Esophagus squamous epithelium (tissue), 5 donors: ENCODE measurements at places on chromosomes 1 and 21.

- DNase-seq, result no peak
These were observed 17.9 kb downstream of the IFNAR2 start for GRCh38 chr21:33247599-33247998.

GRCh38 chr1:220838578-220838977 lies 40.7 kb upstream of the HLX start:
- DNase-seq, result no peak

DNA sequence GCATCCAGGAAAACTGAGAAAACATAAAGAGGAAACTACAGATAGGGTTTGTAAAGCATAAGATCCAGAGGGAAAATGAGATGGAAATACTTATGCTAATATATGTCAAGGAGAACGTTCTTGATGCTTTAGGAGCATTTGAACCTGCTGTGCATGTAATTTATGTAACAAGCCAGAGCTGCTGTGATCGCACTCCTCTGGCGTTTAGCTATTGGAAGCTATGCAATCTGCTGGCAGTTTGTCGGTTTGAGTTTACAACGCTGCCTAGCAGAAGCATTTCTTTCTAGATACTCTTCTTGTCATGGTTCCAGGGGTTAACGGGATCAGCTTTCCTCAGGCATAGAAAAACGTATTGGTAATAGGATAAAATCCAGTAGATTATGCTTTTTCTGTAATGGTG lies 182.7 kb downstream of the KCNH1 start:
- no peak for DNase-seq

GRCh38 chr1:16371725-16372124 lies 4.7 kb downstream of the SZRD1 start:
- no peak for DNase-seq

- DNase-seq, result no peak
These were observed 12.3 kb downstream of the OR2T11 start for GRCh38 chr1:248622570-248623001.

GRCh38 chr1:916173-917075 lies 7.3 kb upstream of the SAMD11 start:
- no peak for DNase-seq

GRCh38 chr21:35338881-35339632 lies 290.0 kb upstream of the RUNX1 start:
- no peak for DNase-seq

DNA sequence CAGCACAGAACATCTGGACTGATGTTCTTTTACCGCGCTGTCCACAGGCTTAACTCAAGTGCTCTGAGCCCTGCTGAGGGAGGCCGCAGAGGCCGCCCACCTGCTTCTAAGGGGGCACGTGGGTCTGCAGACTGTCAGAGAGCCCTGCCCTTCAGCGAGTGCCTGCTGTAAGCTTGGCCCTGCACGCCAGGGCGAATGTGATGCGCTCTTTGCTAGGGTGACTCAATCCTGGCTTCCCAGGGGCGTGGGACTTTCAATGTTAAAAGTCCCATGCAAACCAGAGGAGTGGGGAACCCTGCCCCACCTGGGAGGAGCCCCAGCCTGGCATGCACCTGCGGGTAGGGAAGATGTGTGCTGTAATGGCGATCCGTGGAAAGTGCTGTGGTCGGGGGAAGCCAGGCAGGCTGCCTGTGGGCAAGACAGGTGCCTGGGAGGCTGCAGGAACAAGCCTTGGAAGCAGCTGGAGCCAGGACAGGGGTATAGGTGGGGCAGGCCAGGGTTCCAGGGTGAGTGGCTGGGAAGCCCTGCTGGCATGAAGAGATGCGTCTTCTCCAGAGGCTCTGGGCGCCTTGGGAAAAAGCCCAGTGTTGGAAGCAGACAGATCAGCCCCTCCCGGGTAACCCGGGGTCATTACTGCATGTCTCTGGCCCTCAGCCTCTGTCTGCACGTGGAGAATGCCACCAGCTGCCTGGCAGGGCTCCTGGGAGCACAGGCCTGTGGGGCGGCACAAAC lies 594 bp upstream of the PANK4 start:
- DNase-seq, result no peak

GRCh38 chr1:78441921-78442320 lies 48.9 kb upstream of the PTGFR start:
- no peak for DNase-seq

GRCh38 chr1:25126562-25126961 lies 105.7 kb downstream of the SYF2 start:
- no peak for DNase-seq

DNA sequence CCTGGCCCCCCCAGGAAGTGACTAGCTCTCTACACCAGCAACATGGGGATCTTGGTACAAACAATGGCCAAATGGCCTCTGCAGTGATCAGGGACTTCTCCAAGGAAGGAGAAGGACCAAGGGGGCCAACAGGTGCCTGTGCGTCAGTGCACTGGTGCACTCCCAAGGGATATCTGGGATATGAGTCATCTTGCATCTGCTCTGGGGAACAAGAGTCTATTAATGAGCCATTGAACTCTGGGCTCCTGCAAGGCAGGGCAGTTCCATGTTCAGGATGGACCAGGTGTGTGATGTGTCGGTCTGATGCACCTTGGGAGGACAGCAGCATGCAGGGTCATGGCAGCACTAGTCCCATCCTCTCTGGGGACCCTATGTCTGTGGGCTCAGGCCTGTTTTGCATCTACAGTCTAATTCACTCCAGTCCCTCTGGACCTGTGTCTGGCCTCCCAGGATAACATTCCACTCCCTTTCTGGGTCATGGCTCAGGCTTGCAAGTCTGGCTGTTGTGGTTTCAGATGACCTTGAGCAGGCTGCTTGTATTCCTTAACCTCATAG lies 125.3 kb downstream of the TRABD2B start:
- DNase-seq, result no peak

DNA sequence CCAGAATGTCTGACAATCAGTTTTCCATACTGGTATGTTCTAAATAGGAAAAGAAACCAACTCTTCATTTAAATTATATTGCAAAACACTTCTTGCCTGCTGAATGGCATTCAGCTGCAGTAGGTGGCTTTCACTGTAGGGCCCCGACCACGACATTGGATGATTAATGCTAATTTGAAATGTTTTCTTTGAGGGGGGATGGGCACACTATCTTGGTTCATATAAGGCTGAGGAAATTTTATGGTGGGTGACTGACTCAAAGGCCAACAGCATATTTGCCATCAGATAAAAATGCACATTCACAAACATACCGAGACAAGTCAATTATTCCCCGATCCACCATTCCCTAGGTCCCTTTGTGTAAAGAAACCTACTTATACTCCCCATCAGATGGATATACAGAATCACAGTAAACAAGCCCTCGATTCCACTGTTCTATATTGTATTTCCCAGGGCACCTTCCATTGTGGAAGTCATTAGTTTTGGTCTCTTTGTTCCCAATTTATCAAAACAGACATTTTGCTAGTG lies 464.2 kb upstream of the DAB1 start:
- DNase-seq, result no peak

- no peak for DNase-seq
These were observed 67.0 kb downstream of the TGFB2 start for GRCh38 chr1:218412171-218412570.

DNA sequence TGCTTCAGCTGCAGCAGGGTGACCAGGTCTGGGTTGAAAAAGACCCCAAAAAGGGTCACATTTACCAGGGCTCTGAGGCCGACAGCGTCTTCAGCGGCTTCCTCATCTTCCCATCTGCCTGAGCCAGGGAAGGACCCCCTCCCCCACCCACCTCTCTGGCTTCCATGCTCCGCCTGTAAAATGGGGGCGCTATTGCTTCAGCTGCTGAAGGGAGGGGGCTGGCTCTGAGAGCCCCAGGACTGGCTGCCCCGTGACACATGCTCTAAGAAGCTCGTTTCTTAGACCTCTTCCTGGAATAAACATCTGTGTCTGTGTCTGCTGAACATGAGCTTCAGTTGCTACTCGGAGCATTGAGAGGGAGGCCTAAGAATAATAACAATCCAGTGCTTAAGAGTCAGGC lies 2.9 kb downstream of the C1QA start:
- no peak for DNase-seq

GRCh38 chr1:91775227-91775626 lies 110.7 kb downstream of the TGFBR3 start:
- DNase-seq, result no peak

- no peak for DNase-seq
These were observed 19.9 kb downstream of the MYOM3 start for GRCh38 chr1:24091971-24092482.

- no peak for DNase-seq
These were observed 125.2 kb upstream of the PTBP2 start for GRCh38 chr1:96596226-96596922.

- no peak for DNase-seq
These were observed 65.3 kb downstream of the ZNF697 start for GRCh38 chr1:119582801-119583200.

GRCh38 chr1:16120940-16121410 lies 34.9 kb downstream of the EPHA2 start:
- no peak for DNase-seq

GRCh38 chr21:46325073-46325912 lies 1.3 kb downstream of the PCNT start:
- DNase-seq, result no peak

- no peak for DNase-seq
These were observed 1.5 kb downstream of the PGBD5 start for GRCh38 chr1:230424391-230425251.

- no peak for DNase-seq
These were observed 18.5 kb upstream of the FAM20B start for GRCh38 chr1:179007233-179007632.

GRCh38 chr1:183635099-183635605 lies 431 bp downstream of the ARPC5 start:
- DNase-seq, result no peak
